ENCODE measurements at places on chromosomes 12 and 14. TPM values are rescaled to one million over a fixed set of nuclear protein-coding genes. Genes with fewer than 3 reads are reported as not detected.
A peak's percentile ranks its signal among the peaks of the same experiment; 100 is the strongest.

The RIPK3 gene
- total RNA-seq = not detected

The LMNTD1 gene
- 0.15 TPM for total RNA-seq

The PDE3A gene
- total RNA-seq = 68.2 TPM

The DPF3 gene
- total RNA-seq = not detected

The ENDOU gene
- 0.37 TPM for total RNA-seq

The TPH2 gene
- total RNA-seq = not detected

The KCNA1 gene
- not detected for total RNA-seq

The PLA2G1B gene
- not detected for total RNA-seq

The CFAP251 gene
- 5.0 TPM for total RNA-seq

The CD163L1 gene
- 5.9 TPM for total RNA-seq

DNA sequence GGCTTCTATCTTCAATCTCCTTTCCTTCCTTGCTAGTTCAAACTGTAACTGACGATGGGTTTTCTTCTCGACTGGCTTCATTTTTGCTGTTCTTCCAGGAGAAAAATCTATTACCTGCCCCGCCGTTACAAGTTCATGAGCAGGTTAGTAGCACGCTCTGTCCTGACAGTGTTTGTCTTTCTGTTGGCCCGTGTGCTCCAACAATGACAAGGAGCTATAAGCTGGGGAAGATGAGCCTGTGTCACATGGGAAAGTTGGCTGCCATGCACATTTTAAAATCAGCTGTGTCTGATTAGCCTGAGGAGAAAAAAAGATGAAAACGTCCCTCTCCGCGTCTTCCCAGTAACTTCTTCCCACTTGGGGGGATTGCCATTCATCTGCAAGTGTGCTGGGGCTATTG lies 180.2 kb downstream of the ANO4 start:
- DNase-seq = no peak

DNA sequence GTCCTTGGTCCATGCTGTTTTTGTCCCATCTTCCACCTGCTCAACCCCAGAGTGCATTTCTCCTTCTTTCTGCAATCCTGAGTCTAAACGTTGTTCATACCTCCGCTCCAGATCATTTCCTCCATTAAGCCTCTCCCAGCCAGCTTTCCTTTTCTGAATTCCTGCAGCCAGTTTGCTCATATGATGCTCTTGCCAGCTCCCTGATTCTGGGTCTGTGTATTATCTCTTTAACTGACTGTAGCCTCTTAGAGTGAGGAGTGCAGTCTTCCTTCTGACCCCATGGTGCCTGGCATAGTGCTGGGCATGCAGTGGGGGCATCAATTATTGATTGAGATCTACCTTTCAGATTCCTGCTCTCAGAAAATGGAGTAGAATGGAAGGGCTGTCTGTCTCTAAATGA lies 11.5 kb upstream of the TBPL2 start:
- no peak for DNase-seq

DNA sequence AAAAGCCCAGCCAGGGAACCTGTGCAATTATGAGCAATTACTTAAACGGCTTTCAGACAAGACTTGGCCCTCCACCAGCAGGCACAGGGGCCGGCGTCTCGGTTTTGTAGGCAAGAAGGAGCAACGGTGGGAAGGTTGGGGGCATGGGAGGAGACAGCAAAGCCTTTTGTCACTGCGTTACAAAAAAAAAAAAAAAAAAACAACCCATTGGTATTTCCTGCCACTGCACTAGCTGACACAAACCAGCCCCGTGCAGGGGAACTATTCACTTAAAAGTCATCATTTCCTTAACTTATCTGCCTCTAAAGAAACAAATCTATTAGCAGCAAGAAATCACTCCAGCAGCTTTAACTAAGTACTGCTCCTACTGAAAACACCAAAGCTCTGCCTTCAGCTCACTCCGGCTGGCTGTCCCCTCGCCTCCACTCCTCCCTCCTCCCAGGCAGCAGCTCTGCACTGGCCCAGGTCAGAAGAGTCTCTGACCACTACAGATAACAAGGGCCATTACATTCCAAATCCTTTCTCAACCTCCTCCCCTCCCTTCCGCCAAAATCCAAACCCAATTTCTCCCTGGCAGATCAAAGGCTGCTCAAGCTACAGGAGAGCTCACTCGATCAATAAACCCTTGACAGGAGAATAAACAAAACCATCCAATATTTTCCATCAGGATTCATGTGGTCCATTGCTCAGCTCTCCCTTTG lies 105.2 kb upstream of the CDKN3 start:
- DNase-seq = no peak

DNA sequence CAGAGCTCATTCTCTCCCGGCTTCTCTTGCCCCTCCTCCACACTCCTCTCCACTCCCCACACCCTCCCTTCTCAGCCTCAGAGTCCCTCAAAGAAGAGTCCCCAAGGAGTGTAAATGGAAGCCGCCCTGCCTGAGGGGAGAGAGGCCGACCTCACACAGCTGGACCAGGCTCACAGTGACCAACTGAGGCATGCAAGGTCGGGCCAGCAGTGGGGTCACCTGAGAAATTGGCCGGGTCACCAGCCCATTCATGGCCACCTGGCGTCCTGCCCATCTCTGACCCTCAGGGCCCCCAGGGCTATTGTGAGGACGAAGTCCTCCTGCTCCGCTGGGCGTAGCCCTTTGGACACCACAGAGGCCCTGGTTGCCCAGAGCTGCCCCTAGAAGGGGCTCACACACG lies 49.5 kb upstream of the NUAK1 start:
- no peak for DNase-seq

- DNase-seq = no peak
Measured at GRCh38 chr14:99986396-99986795, 78.8 kb upstream of the EVL start.

DNA sequence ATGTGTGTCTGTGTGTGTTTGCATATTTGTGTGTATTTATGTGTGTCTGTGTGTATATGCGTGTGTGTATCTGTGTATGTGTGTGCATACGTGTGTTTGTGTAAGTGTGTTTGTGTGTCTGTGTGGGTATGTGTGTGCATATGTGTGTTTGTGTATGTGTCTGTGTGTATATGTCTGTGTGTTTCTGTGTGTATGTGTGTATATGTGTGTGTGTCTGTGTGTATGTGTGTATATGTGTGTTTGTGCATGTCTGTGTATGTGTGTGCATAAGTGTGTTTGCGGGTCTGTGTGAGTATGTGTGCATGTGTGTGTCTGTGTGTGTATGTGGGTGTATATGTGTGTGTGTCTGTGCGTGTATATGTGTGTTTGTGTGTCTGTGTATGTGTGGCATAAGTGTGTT lies 1030.5 kb upstream of the TMEM132C start:
- DNase-seq = no peak

DNA sequence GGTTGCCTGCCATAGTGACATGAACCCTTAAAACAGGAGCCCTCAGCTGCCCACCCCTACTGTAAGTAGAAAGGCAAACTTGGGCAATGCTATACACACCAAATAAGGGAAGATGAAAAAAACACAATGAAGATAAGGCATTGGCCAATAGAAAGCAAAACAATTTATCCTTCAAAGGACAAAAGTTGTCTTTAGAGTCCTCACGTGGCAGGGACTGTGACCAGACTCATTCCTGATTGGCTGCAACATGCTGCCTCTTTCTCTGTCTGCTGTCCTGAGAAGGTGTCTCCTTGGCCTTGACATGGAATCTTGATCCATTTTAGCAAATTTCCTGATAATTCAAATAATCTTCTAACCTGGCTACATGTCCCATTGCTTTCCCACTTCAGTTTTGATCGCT lies 131.9 kb downstream of the GPR135 start:
- DNase-seq = no peak

DNA sequence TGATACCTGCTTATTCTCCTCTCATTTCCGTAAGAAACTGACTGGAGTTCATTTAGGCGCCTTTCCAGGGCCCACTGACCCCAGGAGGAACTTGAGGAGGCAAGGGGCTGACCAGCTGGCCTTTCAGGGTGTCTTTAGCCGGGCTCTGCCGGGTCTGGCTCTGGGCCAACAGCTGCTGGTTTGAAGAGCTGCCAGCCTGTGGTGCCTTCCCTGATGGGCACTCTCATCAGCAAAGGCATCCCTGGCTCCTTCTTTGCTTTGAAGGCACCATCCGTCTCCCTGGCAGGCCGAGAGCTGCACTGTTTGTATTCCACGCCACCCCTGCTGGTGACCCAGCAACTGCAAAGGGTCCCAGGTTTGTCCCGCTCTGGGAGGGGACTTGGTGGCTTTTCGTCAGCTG lies 42.0 kb downstream of the IQSEC3 start:
- no peak for DNase-seq

- DNase-seq = no peak
Measured at GRCh38 chr12:79747274-79747673, 56.5 kb upstream of the PAWR start.

DNA sequence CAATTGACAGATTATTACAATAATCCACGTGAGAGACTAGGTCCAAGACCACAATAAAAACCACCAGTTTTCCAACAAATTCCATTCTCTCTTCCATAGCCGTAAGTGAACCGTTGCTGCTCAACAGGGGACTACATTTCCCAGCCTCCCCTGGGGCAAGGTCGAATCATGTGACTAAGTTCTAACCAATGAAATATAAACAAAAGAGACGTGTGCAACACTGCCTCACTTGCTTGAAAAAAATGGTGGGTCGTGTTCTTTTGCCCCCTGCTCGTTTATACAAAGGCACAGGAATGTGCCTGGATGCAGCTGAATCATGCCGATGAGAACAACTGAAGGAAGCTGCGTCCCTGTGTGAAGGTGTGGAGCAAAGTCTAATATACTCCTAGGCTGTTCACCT lies 51.1 kb downstream of the HSPB8 start:
- peak; percentile 27 for DNase-seq

- no peak for DNase-seq
Measured at GRCh38 chr12:127548123-127548553, 718.8 kb upstream of the TMEM132C start.

- DNase-seq = no peak
Measured at GRCh38 chr12:118065380-118065779, 4.4 kb upstream of the WSB2 start.

- DNase-seq = no peak
Measured at GRCh38 chr14:47826809-47827208, 151.4 kb upstream of the MDGA2 start.

DNA sequence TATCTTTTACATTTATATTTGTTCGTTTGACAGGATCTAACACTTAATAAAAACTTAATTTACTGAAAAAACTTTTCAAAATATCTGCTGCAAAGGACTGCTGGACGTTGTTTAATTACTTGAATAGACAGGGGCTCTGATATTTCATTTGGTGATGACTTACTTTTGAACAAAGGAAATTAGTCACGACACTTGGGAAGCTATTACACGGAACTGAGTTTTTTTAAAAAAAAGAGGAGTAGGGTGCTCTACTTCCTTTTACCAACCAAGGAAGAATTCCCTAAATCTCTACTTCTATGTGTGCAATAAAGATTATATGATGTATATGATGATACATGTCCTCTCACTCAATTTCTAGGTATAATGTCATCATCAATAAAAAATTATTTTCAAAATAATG lies 4.7 kb downstream of the FGD6 start:
- no peak for DNase-seq

DNA sequence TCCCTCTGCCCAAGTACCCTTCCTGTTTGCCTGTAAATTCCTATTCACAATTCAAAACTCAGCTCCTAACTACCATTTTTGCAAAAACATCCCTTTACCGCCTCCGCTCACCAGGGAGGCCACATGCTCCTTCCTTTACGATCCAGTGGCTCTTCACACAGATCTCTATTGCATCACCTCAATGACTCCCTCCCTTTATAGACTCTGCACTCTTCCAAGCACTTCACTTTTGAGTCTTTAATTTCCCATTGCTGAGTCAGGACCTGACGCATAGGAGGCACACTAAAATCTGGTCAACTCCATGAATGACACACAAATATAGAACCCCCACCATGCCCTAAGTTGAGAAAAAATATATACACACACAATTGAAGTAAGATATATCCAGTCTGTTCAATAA lies 45.9 kb downstream of the PPP1R13B start:
- no peak for DNase-seq

DNA sequence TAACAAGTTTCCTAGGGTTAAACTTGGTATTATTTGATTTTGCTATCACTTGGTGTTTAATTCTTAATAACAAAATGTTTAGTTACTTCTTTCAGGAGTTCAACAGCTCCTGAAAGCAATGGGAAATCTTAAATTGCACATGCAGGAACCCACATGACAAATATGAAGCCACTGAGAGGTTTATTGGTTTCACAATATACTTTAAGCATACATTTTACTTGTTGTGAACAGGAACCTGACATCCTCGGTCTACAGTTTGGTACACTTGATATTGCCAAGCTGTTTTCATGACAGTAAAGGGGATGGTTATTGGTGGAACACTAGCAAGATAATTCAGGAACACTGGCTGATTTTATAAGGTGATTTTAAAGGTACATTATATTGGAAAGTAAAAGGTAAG lies 46.2 kb downstream of the SLC38A1 start:
- no peak for DNase-seq

DNA sequence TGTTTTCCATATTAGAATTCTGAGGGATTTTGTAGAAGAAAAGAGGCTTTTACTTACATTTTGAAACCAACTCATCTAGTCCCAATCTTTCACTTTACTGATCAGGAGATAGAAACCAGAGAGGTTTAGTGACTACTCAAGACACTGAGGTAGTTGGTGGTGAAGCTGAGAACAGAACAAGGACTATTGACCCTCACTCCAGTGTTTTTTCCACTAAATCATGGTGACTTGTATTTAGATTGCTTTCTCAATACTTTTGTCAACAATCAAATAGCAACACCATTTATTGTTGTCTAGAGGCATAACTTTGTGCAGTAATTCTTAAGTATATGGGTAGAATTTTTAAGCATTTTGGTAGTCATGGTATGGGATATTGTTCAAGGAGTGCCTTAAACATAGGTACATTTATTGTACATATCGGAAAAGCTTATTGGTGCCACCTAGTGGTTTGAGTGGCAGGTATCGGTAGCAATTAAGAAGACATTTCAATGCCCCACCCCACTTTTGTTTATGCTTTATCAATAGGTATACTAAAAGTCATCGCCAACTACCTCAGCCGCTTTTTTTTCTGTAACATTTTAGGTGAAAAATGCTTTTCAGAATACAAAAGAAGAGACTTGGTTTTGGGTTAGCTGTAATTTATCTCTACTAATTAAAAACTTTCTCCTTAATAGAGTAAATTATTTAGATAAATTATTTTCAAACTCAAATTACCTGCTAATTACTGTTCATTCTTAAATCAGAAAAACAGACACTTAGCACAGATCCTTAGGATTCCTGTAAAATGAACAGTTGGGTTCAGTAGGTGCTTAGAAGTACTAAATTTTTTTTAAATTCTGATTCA lies 47.3 kb upstream of the PAWR start:
- peak; percentile 72 for DNase-seq

DNA sequence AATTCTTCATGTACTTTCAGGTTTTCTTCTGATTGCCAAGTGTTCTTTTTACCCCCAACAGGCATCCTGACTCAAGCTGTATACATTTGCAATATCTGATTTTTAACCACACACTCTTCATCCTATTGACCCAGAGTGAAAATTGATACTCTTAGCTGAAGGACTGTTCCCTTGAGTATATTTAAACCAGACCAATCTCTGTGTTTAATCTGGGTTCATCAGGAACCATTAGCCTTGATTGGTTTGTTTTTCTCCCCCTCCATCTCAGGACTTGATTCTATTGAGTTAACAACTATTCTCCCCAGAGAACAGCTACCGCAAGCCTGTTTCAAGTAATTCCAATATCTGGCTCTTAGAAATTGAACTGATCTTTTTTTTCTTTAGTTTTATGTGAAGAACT lies 222.3 kb upstream of the NOVA1 start:
- DNase-seq = no peak

Measured in NCI-H460 (cell line).